ENCODE measurements at places on chromosomes 13 and 19.

GRCh38 chr19:7177926-7178325 lies 108.4 kb downstream of the ZNF557 start:
- no peak for DNase-seq

GRCh38 chr13:94711561-94712286 lies 621 bp downstream of the SOX21 start:
- DNase-seq, result no peak

DNA sequence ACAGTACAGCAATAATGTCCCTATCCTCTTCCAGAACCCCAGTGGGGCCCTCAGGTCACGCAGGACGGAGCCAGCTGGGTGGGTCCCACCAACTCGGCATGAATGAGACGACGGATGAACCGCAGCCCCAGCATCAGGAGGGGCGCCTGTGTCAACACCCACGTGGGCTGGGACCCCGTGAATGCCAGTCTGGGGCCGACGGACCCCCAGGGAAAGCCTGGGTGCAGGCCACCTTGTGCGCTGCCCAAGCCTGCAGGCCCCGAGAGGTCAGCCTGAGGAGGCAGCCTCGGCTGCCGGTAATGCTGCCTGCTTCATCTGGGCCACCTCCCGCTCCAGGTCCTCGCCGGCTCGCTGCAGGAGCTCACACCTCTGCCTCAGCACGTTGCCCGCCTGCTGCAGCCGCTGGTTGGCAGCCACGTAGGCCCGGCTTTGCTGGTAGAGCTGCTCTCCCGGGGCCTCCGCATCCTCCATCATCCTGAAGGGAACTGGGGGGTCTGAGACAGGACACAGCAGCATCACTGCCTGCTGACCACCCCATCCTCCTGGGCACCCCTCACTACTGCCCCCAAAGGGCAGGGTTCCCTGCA lies 4.2 kb downstream of the C19orf25 start:
- DNase-seq, result no peak

DNA sequence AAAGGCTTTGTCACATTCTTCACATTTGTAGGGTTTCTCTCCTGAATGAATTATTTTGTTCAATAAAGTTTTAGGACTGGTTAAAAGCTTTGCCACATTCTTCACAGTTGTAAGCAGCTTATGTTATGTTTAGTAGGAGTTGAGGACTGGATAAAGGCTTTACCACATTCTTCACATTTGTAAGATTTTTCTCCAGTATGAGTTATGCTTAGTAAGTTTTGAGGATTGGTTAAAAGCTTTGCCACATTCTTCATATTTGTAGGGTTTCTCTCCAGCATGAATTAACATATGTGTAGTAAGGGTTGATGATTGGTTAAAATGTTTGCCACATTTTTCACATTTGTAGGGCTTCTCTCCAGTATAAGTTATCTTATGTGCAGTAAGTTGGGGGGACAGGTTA lies 79.9 kb downstream of the ZNF431 start:
- no peak for DNase-seq

GRCh38 chr19:19997656-19998268 lies 41.5 kb downstream of the ZNF682 start:
- DNase-seq, result no peak

DNA sequence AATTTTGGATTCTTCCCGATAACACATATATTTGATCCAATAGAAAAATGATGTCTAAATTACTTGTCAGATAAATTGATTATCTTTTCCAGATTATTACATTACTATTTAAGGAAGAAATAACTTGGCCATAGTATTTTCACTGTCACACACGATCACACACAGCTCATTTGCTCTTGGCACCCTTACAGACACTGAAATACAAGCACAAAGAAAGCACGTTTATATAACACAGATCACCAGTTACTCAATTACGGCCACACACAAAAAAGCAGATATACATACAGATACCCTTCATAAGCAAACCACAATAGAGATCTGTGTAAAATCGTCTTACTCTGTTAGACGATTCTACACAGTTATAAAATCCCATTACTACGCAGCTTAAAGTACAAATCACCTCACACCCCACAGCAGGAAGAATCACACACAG lies 716 bp upstream of the ZNF420 start:
- no peak for DNase-seq

- peak; percentile 7 for DNase-seq
These were observed 1124.9 kb downstream of the EFNB2 start for GRCh38 chr13:105410602-105411001.

- no peak for DNase-seq
These were observed 161.2 kb upstream of the RNF113B start for GRCh38 chr13:98338310-98338709.

- DNase-seq, result no peak
These were observed 782 bp upstream of the JUND start for GRCh38 chr19:18282021-18282787.

- DNase-seq, result no peak
These were observed 7.3 kb downstream of the METTL21C start for GRCh38 chr13:102687520-102687919.

DNA sequence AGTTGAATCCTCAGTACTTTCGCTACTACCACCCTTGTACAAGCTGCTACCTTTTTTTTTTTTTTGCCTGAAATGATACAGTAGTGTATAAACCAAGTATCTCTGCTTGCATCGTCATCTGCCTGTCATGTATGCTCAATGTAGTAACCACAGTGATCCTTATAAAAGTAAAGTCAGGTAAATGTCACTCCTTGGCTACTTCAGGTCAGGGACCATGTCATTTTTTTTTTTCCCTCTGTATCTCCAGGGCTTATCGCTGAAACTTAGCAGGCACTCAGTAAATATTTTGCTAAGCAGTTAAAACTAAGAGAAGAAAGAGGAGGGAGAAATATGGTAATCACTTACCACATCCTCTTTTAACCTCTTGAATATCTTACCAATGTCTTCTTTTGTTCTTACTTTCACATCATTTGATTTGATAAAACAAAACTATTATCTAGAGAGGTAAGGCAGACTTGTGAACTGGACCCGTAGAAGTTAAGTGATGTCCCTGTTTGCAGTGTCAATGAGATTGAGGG lies 96.8 kb upstream of the KLF12 start:
- DNase-seq, result no peak

- no peak for DNase-seq
These were observed 19.0 kb downstream of the TSHZ3 start for GRCh38 chr19:31330237-31330636.

DNA sequence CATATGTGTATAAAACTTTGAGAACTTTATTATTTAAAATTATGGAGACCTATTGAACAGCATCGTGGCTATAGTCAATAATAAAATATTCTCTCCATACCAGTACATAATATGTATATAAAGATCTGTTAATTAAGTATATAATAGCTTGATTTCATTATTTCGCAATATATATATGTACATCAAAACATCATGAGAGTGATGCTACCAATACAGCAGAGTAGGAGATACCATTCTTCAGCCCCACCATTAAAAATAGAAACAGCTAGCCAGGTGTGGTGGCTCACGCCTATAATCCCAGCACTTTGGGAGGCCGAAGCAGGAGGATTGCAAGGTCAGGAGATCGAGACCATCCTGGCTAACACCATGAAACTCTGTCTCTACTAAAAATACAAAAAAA lies 1755.3 kb upstream of the SPRY2 start:
- no peak for DNase-seq

DNA sequence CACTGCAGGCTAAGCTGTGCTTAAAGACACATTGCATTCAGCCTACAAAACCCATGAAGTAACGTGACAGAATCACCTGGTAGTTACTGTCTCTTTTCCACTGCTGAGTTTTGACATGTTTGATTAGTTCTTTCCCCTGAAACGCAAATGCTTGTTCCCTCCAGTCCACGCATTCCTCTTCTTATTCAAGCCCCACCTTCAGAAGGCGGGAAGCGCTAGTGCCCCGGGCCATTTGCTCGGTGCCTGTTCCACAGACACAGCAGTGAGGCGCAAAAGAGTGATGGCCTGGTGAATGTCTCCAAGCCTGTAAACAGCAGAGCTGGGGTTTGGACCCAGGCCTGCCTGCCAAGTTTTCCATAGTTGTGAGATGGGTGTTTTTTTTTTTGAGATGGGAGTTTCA lies 10.9 kb downstream of the ACP4 start:
- DNase-seq, result no peak

DNA sequence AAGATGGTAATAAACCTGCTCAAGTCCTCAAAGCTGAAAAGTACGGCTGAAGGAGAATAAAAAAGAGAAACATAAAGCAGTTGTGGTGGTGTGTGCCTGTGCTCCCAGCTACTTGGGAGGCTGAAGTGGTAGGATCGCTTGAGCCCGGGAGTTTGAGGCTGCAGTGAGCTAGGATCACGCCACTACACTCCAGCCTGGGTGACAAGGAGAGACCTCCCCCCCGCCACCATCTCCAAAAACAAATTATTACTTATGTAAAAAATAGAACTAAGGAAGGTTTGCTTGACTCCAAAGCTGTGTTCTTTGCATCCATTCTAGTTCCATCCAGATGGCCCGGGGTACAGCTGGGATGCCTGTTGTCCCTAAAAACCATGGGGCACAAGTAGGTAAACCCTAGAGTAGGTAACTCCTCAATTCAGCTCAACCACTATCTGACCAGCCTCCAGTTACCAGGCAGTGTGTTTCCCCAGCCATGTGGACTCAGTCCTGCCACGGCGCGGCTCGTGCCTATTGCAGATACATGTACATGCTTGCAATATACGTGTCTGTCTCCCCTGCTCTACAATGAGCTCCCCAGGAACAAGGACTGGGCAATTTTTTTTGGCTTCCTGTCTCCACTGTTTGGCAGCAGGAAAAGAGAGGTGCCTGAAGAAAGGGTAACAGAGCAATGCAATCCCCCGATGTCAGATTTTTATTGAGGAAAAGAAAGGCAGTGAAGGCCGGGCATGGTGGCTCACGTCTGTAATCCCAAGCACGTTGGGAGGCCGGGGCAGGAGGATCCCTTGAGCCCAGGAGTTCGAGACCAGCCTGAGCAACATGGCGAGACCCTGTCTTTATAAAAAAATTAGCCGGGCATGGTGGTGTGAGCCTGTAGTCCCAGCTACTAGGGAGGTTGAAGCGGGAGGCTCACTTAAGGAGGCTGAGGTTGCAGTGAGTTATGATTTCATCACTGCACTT lies 101.3 kb downstream of the GNG7 start:
- DNase-seq, result no peak

- no peak for DNase-seq
These were observed 3.6 kb upstream of the ONECUT3 start for GRCh38 chr19:1749373-1750342.

DNA sequence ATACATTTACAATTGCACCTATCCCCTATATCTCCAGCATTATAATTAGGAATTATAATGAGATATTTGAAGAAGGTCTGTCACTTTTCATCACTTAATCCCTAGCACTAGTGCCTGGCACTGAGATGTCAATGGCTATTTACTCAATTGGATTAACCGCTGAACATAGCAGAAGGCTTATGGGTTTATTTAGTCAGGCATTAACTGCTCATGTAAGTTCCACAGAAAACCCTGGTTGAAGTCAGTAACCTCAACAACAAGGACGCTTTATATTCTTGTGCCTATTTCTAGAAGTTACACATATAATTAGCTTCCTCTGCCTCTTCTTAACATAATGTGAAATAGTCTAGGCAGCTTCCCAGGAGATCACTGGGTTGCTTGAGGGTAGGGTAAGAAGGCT lies 107.5 kb upstream of the POSTN start:
- no peak for DNase-seq

- DNase-seq, result no peak
These were observed 11.6 kb upstream of the SAMD1 start for GRCh38 chr19:14102102-14102696.

GRCh38 chr13:26025196-26025595 lies 26.6 kb downstream of the SHISA2 start:
- no peak for DNase-seq

DNA sequence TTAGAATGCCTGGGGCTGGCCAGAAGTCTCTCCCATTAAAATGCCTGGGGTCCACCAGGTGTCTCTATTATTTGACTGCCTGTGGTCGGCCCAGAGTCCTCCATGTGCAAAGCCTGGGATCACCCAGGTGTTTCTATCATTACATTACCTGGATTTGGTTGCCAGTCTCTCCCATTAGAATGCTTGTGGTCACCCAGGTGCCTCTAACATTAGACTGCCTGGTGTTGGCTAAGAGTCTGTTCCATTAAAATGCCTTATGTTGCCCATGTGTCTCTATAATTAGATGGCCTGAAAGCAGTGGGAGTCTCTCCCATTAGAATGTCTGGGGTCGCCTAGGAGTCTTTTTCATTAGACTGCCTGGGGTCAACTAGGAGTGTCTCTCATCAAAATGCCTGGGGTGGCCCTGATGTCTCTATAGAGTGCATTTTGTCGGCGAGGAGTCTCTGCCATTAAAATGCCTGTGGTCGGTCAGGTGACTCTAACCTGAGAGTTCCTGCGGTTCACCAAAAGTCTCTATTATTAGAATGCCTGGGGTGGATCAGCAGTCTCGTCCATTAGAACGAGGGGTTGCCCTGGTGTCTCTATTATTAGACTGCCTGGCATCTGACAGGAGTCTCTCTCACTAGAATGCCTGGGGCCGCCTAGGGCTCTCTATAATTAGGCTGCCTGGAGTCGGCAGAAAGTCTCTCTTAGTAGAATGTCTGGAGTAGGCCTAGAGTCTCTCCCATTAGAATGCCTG lies 1540.5 kb downstream of the UQCRFS1 start:
- DNase-seq, result no peak

DNA sequence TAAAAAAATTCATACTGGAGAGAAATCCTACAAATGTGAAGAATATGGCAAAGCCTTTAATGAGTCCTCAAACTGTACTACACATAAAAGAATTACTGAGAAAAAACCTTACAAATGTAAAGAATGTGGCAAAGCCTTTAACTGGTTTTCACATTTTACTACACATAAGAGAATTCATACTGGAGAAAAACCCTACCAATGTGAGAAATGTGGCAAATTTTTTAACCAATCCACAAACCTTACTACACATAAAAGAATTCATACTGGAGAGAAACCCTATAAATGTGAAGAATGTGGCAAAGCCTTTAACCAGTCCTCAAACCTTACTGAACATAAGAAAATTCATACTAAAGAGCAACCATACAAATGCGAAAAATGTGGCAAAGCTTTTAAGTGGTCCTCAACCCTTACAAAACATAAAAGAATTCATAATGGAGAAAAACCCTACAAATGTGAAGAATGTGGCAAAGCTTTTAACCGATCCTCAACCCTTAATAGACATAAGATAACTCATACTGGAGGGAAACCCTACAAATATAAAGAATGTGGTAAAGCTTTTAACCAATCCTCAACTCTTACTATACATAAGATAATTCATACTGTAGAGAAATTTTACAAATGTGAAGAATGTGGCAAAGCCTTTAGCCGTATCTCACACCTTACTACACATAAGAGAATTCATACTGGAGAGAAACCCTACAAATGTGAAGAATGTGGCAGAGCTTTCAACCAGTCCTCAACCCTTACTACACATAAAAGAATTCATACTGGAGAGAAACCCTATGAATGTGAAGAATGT lies 29.0 kb downstream of the ZNF730 start:
- no peak for DNase-seq

- DNase-seq, result peak; percentile 88
These were observed 1.2 kb downstream of the ZSWIM4 start for GRCh38 chr19:13796301-13797057.

DNA sequence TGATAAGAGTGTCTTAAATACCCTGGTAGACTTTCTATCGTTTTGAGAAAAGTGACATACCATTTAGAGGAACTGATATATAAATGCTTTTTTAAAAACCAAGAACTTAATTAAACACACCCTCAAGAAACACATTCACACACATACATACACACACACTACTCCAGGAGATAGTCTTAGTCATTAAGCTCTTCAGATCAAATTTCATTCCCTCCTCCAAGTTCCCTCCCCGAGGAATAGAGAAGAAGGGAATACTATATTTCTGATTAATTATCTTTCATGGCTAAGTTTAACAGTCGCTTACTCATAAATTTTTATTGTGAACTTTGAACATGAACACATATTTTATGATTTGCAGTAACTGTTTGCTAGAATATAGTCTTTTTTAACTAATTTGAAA lies 1109.5 kb downstream of the SLITRK1 start:
- DNase-seq, result no peak

Measured in HTR-8/SVneo (cell line).